AG08396 (cell line): ENCODE measurements at places on chromosomes 11 and 22.
A peak's percentile ranks its signal among the peaks of the same experiment; 100 is the strongest.

- no peak for DNase-seq
These were observed 3.5 kb upstream of the OR5AN1 start for GRCh38 chr11:59355226-59355625.

GRCh38 chr11:103067118-103067517 is 24.8 kb downstream of the DCUN1D5 start:
- DNase-seq, result no peak

GRCh38 chr22:45142376-45142775 is 21.3 kb upstream of the NUP50 start:
- no peak for DNase-seq

GRCh38 chr11:132784441-132784840 is 747.9 kb downstream of the OPCML start:
- DNase-seq, result peak; percentile 23

DNA sequence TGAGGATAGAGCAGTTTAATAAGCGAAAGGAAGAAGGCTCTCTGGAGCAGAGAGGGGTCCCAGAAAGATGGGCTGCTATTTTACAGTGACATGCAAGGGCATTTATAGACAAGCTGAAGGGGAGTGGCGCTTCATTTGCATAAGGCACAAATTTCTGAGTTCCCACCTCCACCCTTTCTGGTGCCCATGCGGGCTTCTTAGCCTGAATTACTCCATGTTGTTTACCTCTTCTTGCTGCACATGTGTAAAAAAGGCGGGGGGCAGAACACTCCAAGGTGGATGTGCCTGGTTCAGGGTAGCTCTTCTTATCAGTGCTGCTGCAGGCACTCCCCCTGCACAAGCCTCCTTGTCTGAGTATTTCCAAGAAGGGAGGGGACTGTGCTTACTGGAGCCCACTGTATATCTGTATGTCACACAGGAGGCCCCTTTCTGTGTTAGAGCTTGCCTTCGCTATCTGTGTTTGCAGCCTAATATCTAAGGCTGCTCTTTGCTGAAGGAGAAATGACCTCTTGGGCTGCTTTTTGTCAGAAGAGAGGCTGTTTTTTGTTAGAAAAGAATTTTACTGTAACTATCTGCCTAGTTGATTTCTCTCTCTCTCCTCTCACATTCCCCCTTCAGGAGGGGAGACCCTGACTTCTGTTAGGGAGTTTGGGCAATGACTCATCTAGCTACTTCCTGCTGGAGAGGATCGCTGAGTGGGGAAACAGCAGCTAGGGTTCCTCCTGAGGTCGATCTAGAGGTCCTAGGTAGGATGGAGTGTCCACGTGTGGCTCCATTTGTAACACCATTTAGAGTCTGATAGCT is 1057.0 kb upstream of the CNTN5 start:
- DNase-seq, result no peak

DNA sequence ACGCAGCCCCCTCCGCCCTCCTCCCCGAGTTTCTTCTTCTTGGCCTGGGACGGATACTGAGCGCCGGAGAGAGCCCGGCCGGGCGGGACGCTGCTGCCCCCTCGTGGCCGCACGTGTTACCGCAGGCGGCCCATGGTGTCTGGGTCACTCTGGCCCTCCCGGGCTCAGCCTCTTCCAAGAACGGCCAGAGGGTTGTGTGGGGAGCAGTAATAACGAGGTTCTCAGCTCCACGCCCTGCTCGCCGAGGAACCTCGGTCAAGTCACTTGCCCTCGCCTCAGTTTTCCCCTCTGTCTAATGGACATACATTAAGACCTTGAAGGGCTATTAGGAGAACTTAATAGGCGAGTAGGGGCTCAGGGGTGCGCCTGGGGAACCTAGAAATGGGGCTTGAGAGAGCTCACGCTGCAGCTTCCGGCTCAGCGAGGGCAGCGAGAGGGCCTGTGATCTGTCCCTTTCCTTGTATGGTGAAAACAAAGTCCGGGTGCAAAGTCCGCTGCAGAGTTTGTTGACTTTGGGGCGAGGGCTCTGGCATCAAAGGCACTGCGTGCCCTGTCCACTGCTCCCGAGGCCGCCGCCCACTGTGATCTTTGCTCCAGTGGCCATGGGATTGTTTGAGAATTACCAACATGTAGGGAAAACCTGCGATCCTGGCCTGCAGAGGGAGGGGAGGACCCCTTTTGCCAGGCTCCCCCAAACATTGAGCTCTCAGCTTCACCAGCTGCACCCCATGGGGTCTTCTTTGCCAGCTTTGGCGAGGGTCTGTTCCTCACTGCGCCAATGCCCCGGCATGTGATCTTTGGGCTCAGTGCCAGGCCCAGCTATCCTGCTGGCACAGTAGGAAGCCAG is 14.4 kb upstream of the LRP5 start:
- DNase-seq, result peak; percentile 90

- peak; percentile 8 for DNase-seq
These were observed 476.7 kb upstream of the CCDC179 start for GRCh38 chr11:23336961-23337360.

DNA sequence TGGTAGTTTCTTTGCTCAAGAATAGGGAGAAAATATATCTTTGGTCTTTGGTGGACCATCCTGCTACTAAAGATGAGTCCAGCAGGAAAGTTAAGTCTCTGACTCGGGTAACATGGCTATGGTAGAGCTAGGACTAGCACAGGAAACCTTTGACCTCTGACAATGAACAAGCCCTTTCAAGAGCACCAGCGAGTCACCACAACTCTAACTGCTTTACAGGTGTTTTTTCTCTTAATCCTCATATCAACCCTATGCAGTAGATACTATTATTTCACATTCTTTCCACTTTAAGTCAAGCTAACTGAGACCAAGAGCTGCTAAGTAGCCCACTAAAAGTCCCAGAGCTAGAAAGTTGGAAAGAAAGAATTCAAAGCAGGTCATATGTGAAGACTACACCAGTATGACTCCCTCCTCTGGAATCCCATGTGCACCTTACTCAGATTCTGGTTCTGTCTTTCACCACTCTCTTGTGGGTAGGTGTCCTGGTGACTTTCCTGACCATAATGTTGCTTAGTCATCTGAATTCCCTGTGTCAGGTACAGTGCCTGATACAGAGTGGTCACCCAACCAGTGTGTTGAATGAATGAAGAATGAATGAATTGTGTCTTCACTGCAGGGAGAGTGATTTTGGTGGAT is 53.8 kb upstream of the ME3 start:
- no peak for DNase-seq

DNA sequence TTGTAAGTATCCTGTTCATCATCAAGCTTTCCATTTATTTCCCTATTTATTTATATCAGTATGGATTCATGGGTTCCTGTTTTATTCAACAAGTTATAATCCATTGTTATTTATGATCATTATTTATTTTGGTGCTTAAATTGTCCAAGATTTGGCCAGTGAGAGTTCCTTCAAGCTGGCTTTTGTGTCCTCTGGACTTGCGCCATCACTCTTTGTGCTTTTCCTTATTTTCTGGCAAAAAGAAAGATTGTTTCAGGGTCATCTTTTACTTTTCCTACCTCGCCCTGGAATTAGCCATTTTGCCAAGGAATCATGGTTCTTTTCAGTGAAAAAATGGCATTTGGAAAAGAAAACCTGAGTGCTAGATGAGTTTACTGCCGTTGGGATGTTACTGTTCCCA is 193.4 kb downstream of the ADAMTS15 start:
- no peak for DNase-seq

- DNase-seq, result no peak
These were observed 918 bp downstream of the CHORDC1 start for GRCh38 chr11:90221803-90222458.

DNA sequence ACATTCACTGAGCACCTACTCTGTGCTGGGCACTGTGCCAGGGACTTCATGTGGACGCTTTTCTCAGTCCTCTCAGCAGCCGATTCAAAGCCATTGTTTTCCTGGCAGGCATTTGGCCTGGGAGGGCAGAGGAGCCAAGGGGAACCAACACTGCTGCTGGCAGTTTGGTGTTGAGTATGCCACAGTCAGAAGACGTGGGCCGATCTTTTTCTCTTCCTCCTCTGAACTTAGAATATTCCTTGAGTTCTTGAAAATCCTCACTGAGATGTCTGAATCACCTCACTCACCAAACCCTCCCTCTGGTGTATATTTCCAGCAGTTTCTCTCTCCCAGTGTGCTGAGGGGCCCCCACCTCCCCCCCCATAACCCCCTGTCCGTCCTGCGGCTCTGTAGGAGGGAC is 114.5 kb upstream of the CRYBB3 start:
- DNase-seq, result no peak

DNA sequence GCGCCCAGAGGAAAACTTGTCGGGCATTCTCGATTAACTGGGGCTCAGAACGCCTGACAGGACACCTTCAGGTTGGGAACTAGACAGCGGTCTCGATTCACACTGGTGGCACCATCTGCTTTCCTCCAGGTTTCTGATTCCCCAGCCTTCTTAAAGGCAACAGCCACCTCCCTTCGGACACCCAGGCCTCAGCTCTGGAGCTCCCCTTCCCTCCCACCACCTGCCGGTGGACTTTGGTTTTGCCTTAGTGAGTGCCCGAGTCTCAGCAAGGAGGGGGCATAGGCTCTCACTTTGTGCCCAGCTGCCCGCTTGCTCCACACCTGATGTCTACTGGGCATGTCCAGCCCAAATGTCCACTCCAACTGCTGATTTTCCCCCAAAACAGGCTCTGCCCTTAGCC is 110.4 kb upstream of the PARVA start:
- no peak for DNase-seq

DNA sequence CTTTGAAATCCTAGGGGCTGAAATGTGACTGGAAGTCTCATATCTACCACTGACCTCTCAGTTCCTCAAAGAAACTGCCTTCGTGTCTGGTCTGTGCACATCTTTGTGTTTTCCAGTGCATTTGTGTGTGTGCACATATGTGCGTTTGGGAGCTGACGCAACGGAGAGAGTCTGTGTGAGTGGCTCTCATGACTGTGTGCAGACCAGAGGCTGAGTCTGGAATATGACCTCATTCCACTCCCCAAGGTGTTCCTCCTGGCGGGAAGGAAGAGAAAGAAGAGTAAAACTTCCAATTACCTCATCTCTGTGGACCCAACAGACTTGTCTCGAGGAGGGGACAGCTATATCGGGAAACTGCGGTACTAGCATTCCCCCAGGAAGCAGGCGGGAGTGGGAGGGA is 16.5 kb downstream of the TUB start:
- DNase-seq, result no peak

DNA sequence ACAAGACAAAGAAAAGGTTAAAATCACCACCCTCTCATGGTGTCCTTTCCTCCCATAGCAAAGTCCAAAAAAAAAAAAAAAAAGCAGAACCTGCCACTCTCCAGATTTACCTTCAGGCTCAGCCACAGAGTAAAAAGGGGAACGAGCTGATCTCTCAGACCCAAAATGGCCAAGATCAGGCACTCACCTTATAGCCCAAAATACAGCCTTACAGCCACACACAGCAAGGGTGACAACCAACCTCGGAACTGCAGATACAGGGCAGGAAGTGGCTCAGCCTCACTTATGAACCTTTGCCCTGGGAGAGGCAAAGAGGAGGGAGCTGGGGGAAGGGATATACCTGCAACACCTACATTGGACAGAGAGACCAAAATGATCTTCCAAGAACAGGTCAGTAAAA is 4.5 kb downstream of the FHIP1B start:
- no peak for DNase-seq

DNA sequence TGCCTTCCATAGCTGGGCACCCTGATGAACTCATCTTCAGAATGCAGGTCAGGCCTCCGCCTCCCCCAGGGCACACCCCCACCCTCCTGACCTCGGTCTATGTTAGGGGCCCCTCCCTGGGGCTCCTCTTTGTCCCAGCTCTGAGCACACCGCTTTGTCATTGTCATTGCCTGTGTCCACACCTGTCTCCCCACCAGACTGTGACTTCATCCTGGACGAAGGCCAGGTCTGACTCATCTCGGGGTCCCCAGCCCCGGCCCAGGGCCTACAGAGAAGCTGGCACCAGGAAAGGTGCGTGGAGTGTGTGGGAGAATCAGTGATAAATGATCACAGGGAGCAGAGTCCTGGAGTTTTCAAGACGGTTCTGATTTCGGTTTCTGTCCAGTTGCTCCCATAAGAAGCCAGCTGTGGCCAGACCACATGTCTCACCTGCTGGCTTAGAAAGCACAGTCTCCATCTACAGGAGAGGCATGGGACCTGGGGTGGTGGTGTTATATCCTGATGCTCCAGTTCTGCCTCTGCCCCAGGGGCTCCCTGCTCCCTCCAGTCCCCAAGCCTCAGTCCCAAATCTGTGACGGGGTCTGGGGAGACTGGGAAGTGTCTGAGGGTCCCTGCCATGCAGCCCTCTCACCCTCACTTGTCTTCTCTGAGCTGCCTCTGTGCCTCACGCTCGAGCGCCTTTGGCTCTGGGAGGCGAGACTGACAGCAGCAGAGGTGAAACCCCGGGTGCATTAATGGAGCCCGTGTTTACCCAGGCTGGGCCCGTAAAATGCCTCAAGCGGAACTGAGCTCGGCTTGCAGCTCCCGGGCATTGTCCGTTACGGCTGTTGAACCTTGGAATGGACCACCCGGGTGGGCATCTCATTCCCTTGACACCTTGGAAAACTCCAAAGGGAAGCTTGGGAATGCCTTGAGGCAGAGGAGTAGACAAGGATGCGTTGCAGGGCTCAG is 85.5 kb upstream of the WNT11 start:
- no peak for DNase-seq

DNA sequence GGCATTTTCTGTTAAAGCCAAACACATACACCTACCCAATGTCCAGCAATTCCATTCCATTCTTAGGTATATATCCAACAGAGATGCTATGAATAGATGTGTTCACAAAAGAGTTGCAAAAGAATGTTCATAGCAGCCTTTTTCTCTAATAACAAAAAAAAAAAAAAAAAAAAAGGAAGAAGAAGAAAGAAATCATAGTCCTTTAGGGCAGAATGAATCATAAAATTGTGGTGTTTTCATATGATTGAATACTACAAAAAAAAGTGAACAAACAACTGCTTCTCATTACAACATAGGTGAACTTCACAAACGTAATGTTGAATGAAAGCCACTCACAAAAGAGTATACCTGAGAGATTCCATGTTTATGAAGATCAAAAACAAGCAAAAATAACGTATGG is 66.8 kb upstream of the GRK3 start:
- DNase-seq, result no peak

GRCh38 chr22:29073618-29074275 is 912 bp downstream of the KREMEN1 start:
- peak; percentile 46 for DNase-seq

DNA sequence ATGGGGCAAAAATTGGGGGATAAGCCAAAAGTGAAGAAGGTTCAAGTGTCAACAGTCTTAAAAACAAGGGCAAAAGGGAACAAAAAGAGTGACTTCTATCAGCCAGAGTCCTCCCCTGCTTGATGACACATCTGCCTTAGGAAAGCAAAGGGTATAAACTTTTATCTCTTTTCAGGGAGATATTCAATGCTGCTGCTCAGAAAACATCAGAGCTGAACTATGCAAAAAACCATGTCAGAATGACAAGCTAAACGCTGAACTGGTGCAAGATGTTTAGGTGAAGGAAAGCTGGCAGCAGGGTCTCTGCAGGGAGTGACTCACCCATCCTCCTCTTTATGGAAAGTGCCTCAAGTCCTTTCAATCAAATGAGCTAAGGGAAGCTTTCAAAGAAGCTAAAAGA is 24.7 kb downstream of the ALG9 start:
- peak; percentile 55 for DNase-seq

DNA sequence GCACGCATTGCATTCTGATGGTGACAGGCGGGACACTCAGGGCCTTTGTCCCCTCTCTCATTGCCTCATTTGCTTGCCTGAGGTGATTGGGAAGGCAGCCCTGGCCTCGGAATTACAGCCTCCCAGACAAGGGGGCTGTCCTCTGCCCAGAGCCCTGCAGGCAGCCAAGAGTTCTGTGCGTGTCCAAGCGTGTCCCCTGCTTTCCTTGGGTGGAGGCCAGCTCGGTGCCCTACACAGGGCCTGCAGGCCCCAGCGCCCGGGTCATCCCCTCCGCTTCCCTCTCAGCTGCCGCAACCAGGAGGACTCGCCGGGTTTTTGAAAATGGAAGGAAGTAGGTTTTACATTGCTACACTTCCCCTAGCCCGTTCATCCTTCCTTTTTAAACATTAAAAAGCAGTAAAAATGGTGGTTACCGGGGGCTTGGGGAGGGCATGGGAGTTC is 1.9 kb downstream of the GRAMD4 start:
- no peak for DNase-seq
